Hematopoietic multipotent progenitor cell treated with erythropoietin and hydrocortisone succinate and interleukin-3 and kit ligand, for 17 days (in vitro differentiated cells): ENCODE measurements at places on chromosomes 13 and 19.

- no peak for DNase-seq
These were observed 17.0 kb upstream of the COX7A1 start for GRCh38 chr19:36169084-36169760.

DNA sequence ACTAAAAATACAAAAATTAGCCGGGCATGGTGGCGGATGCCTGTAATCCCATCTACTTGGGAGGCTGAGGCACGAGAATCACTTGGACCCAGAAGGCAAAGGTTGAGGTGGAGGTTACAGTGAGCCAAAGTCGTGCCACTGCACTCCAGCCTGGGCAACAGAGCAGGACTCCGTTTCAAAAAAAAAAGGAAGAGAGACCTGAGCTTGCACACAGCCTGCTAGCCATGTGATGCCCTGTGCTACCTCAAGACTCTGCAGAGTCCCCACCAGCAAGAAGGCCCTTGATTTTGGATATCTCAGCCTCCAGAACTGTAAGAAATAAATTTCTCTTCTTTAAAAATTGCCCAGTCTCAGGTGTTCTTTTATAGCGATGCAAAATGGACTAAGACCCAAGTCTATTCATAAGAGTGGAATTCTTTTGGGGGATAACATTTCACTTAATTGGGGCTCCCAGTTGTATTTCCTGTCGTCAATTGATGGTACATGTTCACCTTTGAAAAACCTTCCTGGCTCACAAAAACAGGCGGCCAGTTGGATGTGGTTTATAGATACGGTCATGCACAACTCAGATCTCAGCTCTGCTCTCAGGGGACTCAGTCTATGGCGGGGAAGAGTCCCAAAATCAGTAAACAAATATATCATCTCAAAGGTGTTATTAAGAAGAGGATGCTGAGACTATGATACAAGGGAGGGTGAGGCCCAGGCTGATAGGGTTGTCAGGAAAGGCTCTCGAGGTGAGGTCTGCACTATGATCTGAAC is 2.4 kb upstream of the CHERP start:
- no peak for DNase-seq

DNA sequence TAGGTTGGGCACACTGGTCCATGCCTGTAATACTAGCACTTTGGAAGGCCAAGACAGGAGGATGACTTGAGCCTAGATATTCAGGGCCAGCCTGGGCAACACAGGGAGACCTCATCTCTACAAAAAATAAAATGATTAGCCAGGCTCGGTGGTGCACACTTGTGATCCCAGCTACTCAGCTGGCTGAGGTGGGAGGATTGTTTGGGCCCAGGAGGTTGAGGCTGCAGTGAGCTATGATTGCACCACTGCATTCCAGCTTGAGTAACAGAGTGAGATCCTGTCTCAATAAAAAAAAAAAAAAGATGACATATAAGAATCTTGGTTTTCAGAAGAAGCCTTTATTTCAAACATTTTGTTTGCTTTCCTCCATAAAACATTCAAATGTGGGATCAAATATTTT is 178.0 kb downstream of the LIG4 start:
- no peak for DNase-seq

DNA sequence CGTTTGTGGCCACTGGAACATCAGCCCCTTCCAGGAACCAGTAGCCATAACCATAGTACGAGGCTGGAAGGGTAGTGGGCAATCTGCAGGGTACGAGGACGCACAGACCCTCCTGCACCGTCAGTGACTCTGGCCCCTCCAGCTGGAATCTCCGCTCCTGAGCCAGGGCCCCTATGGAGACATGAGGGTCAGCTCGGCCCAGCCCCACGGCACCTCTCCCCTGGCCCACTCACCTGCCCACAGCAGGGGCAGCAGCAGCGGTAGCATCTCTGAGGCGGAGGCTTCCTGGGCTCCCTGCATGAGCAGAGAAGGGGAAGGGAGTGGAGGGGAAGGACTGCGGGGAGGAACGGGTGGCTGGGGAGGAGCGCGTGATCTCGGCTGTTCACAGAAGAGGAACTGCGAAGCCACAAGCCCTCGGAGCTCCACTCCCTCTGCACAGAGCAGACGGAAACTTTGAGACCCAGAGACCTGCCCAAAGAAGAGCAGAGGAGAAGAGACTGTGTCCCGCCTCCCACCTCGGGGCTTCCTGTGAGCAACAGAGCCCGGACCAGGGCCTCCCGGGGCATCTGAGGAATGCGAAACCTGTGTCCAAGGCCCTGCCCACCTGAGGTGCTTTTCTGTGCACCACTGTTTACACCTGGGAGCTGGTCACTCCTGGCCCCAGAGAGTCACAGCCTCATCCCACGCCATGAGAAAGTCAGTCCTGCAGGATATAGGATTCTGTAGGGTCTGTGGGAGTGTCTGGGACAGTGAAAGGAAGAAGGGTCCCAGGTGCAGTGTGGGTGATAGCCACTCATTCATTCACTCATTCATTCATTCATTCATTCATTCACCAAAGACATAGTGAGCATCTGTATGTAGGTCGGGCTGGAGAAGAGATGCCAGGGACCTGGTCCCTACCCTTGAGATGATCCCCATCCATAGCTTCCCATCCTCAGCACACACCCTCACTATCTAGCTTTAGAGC is at the start of gene SIGLEC6:
Gene SIGLEC6, minus strand, starts transcription at position 322 of the 967 bp plus-strand sequence. Its CDS starts 22 bp downstream, at position 300.
- no peak for DNase-seq

DNA sequence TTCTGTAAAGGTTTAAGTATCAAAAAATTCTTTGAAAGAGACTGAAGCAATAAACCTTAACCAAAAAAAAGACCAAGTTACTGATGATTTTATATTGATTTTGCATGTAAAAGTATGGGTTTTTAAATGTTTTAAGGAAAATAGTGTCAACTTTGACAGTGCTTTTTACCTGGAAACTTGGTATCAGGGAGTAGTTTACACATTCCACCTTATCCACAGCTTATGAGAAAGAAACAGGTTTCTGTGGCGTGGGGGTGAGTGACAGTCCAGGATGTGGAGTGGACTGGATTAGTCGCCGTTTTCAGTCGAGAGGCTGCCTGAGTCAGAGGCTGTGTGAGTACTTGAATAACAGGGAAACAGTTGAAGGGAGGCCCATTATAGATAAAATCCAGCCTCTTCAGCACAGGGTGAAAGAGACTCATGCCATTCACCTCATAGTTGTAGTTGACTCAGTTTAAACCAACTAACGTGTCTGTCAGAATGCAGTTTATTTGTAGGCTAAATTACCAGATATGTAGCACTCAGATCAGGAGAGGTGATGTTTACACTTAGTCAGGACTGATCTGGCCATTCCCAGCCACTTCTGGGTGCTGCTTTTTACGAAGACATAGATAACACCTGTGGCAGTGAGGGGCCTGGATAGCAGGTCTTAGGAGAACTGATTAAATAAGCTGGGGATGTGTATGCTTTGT is 595 bp upstream of the GPR183 start:
- DNase-seq = peak; percentile 49

DNA sequence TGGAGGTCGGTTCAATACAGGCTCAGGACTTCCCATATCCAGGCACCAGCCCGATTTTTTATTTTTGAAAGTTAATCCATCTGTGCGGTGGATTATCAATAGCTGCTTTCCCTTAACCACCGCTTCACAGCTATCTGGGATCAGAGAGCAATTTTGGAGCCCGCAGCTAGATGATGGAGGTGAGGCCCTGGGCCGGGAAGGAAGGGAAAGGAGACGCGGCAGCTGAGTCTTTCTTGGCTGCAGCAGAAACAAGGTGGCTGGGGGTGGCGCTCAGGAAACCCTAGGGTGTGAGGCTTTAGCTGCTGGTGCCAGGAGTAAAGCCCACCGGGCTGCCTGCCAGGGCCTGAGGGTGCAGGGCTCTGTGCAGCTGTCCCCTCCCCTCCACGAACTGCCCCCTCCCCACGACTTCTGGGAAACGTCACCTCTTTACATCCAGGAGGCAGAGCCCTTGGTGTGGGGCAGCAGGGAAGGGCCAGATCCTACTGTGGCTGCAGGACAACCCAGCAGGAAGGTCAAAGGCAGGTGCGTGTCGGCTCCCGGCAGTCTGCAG is 307.0 kb downstream of the ZNF536 start:
- DNase-seq = no peak

- no peak for DNase-seq
These were observed 794.7 kb downstream of the EFNB2 start for GRCh38 chr13:105740739-105741138.

GRCh38 chr13:40780822-40781401 is 8.5 kb upstream of the SLC25A15 start:
- DNase-seq = no peak

DNA sequence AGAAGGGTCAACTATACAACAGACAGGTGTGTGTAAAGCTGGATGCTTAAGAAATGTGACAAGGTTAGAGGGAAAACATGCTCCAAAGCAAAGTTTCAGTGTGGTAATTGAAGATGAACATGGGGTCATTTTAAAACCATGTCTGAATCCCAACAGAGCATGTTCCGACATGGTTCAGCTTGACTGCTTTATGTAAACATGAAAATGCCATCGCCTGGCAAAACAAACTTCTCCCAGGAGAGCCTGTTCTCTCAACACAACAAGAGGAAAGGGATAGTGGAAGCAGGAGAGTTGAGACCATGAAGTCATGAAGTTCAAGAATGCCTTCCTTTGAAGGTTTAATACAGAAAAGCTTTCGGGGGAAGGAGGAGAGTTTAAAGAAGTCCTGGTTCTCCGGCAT is 85.8 kb downstream of the EPSTI1 start:
- no peak for DNase-seq

- no peak for DNase-seq
These were observed 43.8 kb downstream of the CCDC122 start for GRCh38 chr13:43835701-43836100.

GRCh38 chr13:47929156-47929555 is 71.9 kb downstream of the SUCLA2 start:
- DNase-seq = no peak

- no peak for DNase-seq
These were observed 1.0 kb downstream of the CEBPA start for GRCh38 chr19:33301144-33301899.

GRCh38 chr13:85486663-85487062 is 312.6 kb downstream of the SLITRK6 start:
- DNase-seq = no peak

DNA sequence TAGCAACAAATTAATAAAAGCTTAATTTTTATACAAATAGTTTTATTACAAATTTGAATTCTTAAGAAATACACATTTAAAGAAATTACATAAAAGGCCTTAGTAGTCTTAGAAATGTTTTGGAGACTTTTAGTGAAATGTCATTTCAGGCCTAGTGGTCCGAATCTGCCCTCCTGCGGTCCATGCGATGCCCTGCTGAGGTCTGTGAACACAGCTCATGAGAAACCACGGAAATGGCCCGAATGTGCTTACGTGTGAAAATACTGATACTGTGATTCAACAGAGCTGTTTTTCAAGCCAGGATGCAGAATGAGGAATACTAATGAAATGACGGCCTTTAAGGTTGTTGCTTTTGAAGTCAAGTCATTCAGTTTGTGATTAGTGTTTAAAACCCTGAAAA is 157.9 kb downstream of the COL4A1 start:
- no peak for DNase-seq

GRCh38 chr13:49679246-49679645 is 12.0 kb downstream of the EBPL start:
- no peak for DNase-seq

DNA sequence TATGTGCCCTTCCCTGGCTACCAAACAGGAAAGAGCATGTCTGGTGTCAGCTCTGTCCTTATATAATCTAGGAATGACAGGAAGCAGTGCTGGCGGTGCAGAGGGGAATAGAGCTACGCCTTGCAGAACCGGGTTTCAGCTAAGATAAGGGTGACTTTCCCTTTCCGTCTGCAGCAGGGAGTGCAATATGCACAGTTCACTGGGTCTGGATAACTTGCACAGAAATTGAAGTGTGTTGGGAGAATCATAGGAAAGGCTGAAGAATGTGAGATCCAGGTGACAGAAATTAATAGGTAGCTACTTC is 90.0 kb upstream of the TSHZ3 start:
- DNase-seq = no peak

DNA sequence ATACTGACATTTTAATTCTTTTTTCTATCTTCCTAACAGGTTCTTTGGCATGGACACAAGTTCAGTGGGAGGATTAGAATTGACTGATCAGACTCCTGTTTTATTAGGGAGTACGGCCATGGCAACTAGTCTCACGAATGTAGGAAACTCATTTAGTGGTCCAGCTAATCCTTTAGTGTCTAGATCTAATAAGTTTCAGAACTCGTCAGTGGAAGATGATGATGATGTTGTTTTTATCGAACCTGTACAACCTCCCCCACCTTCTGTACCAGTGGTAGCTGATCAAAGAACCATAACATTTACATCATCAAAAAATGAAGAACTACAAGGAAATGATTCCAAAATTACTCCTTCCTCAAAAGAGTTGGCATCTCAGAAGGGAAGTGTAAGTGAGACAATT is 34.5 kb downstream of the ZMYM2 start:
- DNase-seq = no peak

- no peak for DNase-seq
These were observed 2.6 kb downstream of the MRPL54 start for GRCh38 chr19:3765121-3765520.

DNA sequence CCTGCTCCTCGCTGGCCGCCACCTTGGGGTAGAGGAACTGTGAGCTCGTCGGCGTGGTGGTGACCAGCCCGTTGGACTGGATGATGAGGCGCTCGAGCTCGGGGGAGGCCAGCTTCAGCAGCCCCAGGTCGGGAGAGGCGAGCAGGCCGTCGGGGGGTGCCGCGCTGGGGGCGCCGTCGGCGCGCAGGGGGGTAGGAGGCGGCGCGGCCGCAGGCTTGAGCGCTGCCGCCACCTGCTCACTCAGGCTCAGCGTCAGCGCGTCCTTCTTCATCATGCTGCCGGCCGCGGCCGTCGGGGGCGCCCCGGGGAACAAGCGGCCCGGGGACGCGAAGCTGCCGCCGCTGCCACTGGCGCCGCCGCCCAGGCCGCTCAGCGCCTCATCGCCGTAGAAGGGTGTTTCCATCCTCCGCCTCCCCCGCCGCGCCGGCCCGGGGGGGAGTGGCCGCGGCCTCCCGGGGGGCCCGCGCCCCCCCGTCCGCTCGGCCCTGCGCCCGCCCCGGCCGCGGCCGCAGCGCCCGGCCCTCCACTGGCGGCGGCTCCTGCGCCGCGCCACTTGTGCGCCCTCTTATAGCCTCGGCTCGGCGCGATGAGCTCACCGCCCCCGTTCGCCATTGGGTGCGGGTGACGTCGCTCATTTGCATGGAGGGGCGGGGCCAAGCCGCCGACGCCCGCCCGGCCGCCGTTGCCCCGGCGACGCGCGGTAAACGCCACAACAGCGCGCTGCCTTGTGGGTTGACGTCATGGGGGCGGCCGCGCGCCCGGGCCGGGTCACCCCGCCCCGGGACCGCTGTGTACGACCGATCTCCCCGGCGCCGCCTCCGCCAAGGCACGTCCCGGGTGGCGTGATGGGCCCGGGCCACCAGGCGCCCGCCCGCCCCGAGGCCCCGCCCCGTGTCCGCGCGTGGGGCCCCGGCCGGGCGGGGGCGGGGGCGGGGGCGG is at the start of gene JUND:
Gene JUND, minus strand, starts transcription at position 541 of the 939 bp plus-strand sequence. Its CDS starts 138 bp downstream, at position 403.
- DNase-seq = peak; percentile 99
